ENCODE measurements at places on chromosomes 13 and 19.
A peak's percentile ranks its signal among the peaks of the same experiment; 100 is the strongest.

- DNase-seq, result no peak
Observed at GRCh38 chr13:24011266-24011665, 114.0 kb upstream of the C1QTNF9B start.

GRCh38 chr13:109509154-109509900 is 277.1 kb downstream of the IRS2 start:
- DNase-seq, result no peak

DNA sequence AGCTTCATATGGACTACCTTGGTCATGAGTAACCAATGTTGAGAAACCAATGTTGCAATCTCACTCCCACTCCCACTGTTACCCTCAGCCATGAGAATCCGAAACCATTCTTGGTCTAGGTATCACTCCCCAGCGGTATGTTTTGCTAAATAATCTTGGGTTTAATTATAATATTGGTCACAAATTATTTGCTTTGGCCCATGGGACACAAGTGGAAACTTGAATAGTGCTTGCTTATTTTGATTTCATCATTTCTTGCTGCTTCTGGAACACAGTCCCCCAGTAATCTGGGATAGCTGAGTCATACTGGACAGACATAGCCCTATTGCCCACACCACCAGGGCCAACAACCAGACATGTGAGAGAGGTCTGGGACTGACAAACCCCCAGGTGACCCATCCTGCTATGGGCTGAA is 171.6 kb upstream of the IPO5 start:
- no peak for DNase-seq

DNA sequence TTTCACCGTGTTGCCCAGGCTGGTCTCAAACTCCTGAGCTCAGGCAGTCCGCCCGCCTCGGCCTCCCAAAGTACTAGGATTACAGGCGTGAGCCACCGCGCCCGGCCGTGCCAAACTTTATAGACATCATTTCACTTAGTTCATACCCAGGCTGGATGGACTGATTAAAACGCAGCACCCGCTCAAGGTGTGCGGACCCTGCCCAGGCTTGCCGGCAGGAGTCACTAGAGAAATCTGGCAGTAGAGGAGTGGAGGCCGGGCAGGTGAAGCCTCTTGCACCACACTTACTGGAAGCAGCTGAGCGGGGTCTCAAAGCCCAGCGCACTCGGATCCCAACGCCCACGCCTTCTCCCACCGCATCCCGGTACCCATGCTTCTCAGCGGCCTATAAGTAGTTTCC is 11.4 kb downstream of the PTGIR start:
- DNase-seq, result no peak

DNA sequence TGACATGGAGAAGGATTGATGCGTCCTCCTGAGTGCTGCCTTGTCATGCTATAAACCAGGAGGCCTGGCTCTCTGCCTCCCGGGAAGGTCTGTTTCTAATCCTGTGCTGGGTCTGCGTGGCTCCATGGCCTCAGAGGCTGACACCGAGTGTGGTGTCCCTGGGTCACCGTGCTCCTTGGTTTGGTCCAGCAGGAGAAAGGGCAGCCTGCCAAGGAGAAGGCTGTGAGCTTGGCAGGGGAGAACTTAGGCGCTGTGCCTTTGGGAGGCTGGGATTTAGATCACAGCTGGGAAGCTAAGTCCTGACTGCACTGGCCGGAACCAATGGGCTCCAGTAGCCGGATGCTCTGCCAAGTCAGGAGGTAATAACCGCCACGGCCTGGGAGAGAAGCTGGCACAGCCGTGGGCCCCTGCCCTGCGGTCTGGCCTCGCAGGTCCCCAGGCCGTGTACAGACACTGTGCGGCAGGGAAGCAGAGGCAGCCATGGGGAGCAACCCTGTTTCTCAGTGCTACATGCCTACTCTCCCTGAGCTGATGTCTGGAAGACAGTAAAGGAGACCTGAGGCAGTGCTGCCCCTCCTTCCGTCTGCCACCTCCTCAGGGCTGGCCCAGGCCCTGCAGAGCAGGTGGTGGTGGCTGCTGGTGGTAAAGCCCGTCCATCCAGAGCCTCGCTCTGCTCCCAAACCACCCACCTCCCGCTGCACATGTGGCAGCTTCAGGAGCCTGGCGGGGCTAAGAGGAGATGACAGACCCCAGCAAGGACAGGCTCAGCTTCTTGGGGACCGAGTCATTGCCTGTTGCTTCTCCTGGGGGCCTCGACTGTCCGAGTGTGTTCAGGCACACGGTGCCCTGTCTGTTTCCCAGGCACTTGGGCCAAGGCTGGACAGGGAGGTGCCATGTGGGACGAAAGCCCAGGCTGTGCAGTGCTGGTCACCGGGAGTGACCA is 44.9 kb downstream of the C13orf46 start:
- DNase-seq, result peak; percentile 70

GRCh38 chr19:23321953-23322549 is 71.9 kb upstream of the ZNF724 start:
- no peak for DNase-seq

DNA sequence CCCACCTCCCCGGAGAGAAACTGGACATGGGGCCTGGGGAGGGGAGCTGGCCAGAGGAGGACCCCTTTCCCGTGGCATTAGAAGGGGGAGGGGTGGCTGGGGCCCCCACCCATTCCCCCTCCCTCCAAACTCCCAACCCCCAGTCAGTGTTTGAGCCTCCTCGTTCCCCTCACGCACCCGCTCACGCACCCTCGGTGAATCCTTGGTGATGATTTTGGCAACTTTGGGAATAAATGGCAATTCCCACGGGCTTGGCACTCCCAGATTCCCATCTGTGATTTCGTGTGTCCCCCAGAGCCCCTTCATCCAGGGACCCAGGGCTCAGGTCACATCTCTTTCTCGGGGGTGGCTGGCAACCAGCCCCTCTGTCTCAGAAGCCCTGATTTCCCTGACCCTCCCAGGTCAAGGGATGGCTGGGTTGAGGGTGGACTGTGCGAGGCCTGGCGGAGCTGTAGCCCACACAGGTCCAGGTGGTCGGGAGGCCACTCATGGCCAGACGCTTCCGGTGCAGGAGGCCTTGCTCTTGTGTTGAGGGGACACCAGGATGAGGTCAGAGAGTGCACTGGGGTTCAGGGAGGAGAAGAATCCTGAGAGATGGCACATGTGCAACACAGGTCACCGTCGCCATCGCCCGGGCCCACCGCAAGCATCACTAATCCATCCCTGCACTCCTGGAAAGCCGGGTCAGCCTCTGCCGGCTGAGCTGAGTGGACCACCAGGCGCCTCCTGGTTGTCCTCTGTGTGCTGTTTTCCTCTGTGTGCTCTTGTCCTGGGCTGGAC is 20.7 kb downstream of the EPN1 start:
- no peak for DNase-seq

- no peak for DNase-seq
Observed at GRCh38 chr19:18507021-18507726, 14.7 kb downstream of the ELL start.

DNA sequence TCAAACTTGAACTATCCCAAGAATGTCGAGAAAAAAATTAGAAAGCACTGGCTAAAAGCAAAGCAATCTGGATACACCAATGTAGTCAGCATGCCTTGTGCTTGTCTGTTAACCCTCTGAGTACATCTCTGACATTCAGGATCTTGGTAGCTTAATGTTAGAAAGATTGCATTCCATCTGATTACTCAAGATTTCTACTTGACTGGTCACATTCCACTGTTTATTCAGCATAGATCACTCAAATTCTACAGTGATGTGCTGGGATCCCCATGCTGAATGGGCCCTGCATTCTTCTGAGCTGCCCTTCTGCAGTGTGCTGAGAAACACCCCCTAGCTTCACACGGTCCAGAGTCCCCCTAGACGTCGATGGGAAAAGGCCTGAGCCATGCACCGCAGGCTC is 295.4 kb upstream of the MAB21L1 start:
- no peak for DNase-seq

GRCh38 chr19:42816894-42817293 is 51.4 kb upstream of the PSG8 start:
- DNase-seq, result no peak

DNA sequence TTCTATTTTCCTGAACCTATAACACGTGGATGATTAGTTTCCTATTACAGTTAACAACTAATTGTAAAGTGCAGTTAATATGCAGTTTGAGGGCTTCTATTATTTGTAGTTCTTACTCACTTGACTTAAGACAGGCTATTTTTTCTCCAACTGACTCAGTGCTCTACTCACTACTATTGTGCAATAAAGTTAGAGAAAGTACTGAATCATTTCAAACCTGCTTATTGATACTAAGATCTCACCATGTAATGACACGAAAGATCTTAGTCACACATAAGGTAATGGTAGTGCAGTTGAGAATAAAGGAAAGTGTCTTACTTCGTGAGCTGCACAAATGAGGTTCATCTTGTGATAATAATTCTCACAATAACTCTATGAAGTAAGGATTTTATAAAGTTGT is 22.8 kb upstream of the ITM2B start:
- DNase-seq, result no peak

- no peak for DNase-seq
Observed at GRCh38 chr13:35768551-35768950, 292.1 kb upstream of the MAB21L1 start.

Measured in DMS79 (cell line).